ENCODE measurements at places on chromosomes 2 and 18.

DNA sequence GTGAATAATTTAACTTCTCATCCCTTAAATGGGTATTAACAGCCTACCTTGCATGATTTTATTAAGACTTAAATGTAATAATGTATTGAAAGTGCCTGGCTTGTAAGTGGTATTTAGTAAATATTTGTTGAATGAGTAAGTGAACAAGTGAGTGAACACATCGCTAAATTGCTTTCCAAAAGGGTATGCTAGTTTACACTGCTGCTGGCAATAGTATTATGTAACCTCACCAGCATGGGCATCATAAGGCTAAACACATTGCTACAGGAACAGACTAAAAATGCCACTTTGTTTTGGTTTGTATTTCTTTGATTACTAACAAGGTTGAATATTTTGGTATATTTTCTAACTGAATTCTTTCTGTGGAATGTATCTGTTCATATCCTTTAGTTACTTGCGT lies 9.8 kb downstream of the WDR43 start:
- no peak for ATAC-seq

DNA sequence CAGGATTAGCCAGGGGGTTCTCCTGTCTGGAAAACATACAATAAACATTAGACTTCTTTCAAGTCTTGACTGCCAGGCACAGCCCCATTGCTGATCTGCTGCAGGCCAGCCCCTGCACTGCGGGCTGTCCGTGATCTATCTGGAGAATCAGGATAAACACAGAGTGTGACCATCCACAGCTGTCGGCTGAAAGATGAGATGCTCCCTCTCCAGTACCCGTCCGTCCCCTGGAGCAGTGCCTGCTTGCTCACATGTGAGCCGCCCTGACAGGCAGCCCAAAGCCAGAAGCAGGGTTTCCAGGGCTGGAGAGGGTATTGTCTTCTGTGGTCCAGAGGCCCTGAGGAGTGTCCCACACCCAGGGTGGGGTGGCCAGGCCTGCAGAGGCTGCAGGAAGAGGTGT lies 46.1 kb upstream of the FOSL2 start:
- ATAC-seq = no peak

DNA sequence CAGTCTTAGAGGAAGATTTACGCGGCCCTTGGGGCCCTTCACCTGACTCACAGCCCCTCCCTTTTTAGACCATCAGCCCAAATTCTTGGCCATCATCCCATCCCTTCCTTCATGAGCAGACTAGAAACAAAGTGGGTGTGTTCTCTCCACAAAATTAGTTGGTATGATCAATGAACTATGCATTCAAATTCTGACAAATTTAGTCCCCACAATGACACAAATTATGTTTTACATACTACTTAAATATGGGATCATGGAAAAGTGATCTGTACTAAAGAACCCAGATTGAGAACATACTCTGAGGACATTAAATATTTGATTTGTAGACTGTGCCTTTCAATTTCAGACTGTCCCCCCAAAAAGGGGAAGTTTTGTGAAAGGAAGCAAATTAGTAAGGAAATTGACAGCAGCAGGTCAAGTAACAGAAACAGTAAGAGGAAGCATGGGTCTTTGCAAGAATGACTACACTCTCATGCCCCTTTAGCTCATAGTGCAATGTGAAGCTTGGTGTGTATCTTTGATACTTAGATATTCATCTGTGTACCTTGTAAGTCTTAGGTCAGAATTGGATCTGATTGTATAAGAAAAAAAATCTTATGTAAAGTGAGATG lies 2.2 kb upstream of the MAPRE2 start:
- ATAC-seq = no peak

GRCh38 chr2:219707496-219708285 lies 80.3 kb downstream of the SLC4A3 start:
- ATAC-seq = no peak

DNA sequence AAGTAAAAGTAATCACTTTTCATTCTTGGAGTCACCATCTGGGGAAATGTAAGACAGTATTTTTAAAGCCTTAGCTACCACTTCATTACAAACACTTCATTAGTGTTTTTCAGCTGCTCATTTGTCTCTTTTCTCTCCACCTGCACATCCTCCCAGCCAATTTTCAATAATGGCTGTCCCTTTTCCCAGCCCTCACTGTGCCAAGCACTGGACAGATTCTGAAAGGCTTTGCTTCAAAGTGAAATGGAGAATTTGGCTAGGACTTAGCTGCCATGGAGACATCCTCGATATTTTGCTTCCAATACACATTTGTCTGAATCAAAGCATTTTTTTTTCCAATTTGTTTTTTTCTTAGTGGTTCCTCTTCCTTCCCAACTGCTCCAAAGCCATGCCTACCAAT lies 272.4 kb upstream of the NRXN1 start:
- ATAC-seq = no peak
